ENCODE measurements at places on chromosomes 13 and 19.

GRCh38 chr13:33845572-33846302 lies 27.8 kb downstream of the RFC3 start:
- no peak for DNase-seq

- no peak for DNase-seq
These were observed 9.3 kb downstream of the POU2F2 start for GRCh38 chr19:42122691-42123607.

- peak; percentile 94 for DNase-seq
These were observed 36.8 kb downstream of the RAB20 start for GRCh38 chr13:110524541-110525257.

GRCh38 chr19:44753932-44754749 lies 5.6 kb downstream of the BCL3 start:
- peak; percentile 76 for DNase-seq

- no peak for DNase-seq
These were observed 299.7 kb downstream of the TEX29 start for GRCh38 chr13:111620166-111620565.

- no peak for DNase-seq
These were observed 626.9 kb downstream of the EFNB2 start for GRCh38 chr13:105908586-105908985.

DNA sequence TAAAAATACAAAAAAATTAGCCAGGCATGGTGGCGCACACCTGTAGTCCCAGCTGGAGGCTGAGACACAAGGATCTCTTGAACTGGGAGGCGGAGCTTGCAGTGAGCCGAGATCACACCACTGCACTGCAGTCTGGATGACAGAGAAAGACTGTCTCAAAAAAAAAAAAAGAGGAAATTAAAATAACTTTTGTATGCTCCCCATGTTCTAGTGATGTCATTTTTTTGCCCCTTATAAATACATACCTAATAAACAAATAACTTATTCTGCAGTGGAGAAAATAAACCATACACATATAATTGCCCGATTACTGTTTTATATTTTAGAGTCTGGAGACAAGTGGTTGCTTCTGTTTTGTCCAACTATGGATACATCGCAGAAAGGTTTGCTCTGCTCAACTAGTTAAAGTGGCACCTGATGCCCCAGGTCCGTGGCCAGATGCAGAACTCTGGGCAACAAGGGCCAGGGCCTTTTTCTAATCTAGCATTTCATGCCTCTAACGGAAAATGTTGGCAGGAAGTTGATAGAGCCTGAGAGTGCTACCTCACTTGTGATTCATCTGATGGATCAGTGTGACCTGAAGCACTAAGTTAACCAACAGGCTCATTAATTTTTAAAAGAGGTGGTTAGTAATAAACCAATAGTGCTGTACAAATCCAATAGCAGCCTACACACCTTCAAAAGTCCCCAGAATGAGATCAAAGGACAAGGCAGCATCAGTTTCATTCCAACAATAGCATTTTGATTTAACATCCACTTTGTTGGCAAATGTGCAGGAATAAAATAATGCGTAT lies 18.8 kb downstream of the UBE2L5 start:
- DNase-seq = no peak

GRCh38 chr19:41296433-41296871 lies 13.5 kb upstream of the CCDC97 start:
- no peak for DNase-seq

GRCh38 chr19:40803857-40804782 lies 5.1 kb downstream of the EGLN2 start:
- DNase-seq = no peak

GRCh38 chr13:51518827-51519226 lies 65.4 kb upstream of the WDFY2 start:
- no peak for DNase-seq

DNA sequence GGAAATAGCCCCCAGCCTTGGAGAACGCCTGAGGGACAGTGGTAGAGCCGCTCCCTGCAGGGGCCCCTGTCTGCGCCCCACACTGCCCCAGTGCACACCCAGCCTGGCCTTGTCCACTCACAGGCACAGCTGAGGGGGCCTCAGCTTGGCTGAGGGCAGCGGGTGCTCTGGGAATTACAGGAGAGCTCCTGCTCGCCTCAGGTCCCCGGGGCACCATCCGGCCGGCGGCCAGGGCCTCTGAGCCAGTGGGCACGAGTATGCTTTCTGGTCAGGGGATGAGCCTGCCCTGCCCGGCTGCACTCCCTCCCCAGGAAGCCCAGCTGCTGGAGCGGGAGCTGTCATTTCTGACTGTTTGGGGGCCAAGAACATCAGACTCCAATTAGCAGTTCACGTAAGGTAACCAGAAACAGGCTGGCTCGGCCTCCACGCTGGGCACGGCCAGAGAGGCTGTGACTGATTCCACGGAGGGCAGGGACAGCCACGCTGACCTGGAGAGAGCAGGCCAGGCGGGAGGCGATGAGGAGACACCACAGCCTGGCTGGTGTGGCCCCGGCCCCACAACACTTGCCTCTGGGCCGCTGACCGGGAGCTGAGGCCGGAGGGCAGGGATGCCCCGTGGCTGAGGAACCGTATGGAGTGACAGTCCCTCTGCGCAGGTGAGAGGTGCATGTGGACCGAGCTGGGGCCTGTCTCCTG lies 15.4 kb downstream of the CEBPG start:
- no peak for DNase-seq

- no peak for DNase-seq
These were observed 9.2 kb downstream of the PGPEP1 start for GRCh38 chr19:18349524-18350128.

- DNase-seq = no peak
These were observed at the start of gene DMPK for GRCh38 chr19:45782162-45782691. Gene DMPK, minus strand, starts transcription at chr19:45782490. Its CDS starts 138 bp downstream, at chr19:45782352.

DNA sequence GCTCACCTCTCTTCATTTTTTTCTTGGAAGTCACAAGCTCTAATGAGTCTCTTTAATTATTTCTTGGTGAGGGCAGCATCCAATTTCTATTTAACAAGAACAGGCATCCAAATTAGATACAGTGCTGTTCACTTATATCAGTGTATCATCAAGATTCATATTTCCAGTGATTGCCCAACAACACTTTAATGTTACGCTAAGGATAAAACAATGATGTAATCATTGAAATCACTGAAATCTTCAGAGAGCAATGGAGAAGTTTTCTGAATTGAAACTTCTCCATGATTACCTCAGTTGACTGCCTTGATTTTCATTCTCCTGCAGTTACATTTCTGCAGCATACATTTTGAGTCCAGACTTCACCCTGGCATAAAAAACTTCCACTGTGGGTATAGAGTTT lies 17.1 kb upstream of the LRCH1 start:
- no peak for DNase-seq

DNA sequence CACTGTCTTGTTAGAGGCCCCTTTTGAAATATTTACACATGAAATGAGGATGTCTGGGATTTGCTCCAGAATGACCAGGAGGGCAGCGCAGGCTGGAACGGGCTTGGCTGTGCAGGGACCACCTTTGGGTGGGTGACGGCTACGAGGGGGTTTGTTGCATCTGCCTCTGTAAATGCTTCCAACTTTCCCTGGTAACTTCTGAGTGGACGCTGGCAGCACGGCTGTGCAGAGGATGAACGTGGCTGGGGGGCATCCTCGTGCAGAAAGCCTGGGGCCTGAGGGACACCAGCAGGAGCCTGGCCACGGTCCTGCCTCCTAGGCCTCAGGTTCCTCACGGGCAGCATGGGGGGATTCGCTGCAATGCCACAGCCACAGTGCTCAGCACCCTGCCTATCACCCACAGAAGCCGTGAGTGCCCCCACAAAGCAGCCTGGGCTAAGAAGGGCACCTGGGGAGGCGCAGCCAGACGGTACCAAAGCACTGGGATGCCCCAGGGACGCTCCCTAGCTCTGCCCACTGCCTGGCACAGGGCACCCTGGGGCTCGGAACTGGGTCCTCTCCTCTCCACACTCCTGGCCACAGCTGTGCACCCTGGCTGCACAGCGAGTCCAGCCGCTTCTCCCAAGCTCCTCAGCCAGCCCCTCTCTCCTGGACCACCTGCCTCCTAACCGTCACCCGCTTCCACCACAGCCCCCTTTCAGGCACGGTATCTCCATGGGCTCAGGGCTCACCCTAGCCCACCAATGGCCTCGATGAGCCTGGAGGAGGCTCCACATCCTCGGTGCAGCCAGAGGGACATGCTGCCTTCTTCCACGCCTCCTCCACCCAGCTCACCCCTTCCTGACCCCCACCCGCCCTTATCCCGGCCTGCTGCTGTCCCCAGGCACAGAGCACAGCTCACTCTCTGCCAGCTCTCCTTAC lies 44.5 kb downstream of the MLLT1 start:
- DNase-seq = no peak

GRCh38 chr13:22536851-22537250 lies 643.9 kb upstream of the SGCG start:
- no peak for DNase-seq

DNA sequence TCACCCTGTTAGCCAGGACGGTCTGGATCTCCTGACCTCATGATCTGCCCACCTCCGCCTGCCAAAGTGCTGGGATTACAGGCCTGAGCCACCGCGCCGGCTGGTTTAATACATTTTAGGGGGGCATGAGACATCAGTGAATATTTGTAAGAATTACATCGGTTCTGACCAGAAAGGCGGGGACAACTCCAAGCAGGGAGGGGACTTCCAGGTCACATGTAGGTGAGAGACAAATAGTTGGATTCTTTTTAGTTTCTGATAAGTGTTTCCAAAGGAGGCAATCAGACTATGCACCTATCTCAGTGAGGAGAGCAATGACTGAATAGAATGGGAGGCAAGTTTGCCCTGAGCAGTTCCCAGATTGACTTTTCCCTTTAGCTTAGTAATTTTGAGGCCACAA lies 3.7 kb upstream of the ZNF552 start:
- DNase-seq = no peak

GRCh38 chr13:73198991-73199411 lies 140.2 kb downstream of the KLF5 start:
- no peak for DNase-seq

- DNase-seq = no peak
These were observed 263.7 kb downstream of the KCTD12 start for GRCh38 chr13:76622315-76623040.

GRCh38 chr13:87677043-87677495 lies 5.9 kb downstream of the SLITRK5 start:
- no peak for DNase-seq

DNA sequence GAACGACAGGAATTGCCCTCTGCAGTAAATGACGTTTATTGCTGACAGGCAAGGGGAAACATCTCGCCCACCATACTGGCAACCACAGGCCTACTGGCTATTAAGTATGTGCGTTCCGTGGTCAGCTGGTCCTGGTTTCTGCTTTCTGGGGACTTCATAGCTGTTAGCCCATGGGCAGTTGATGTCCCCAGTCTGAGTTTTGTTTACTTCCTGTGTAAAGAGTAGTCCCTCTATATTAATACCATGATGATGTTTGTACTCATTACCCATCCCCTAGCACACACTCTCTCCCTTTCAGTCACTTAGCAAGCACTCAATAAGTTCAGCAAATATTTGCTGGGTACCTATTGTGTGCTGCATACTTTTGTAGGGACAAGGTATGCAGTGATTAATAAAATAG lies 6.5 kb upstream of the MIA start:
- DNase-seq = no peak

DNA sequence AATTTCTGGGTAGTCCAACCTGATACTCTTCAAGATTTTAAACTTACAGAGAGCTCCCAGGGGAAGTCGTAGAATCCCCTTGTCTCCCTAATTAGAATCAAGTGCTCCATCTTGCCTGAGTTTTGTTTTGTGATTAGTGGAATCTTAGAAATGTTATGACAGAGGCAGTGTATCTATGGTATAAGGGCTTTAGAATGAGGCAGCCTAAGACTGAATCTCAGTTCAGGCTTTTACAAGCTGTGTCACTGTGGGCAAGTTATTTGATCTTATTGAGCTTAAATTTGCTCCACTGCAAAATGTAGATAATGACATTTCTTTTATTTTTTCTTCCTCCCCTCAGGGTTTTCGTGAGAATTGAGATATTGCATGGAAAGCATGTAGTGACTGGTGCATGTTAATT lies 215.5 kb downstream of the POSTN start:
- DNase-seq = no peak

GRCh38 chr13:76708138-76708688 lies 178.0 kb downstream of the KCTD12 start:
- no peak for DNase-seq

DNA sequence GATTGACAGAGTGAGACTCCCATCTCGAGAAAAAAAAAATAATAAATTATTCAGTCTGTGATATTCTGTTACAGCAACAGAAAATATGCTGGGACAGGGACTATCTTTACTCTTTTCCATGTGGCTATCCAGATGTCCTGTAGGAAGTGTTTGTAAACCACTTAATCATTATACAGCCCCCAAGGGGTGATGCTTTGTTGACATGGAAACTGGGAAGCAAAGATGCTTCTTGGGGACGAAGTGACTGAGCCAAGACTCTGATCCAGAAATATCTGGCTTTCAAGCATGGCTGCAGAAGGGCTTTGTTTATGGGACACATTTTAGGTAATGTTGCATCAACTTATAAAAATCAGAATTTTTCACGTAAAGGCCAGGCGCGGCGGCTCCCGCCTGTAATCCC lies 5.4 kb downstream of the ZNF8 start:
- DNase-seq = no peak

DNA sequence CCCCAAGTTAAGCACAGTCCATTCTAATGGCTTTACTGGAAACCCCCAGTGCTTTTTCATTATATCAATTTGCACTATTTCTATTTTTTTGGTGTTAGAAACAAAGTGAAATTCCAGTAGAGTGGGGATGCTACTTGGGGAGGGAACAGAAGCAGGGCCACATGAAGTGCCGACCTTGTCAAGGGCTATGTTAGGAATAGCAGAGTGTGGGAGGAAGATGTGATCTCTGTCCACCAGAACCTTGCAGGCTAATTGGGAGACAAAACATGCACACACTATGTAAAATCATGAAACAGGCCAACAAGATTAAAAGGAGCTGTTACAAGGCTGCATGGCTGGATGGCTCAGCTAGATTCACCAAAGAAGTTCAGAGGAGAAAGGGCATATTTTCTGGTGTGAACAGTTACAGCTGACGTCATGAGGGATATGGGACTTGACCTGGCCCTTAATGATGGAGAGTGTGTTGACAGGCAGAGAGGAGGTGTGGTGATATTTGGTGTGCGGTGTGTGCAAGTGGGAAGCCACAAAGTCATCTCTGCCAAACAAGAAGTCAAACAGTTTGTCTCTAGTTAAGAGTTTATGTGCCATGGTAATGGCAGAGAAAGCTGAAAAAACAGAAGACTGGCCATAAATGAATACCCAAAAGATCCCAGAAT lies 318.4 kb upstream of the MAB21L1 start:
- no peak for DNase-seq

- no peak for DNase-seq
These were observed 245.2 kb downstream of the RBM26 start for GRCh38 chr13:79160818-79161217.

- DNase-seq = no peak
These were observed 21.8 kb upstream of the OBI1 start for GRCh38 chr13:78680576-78681350.

GRCh38 chr13:23858546-23858945 lies 30.7 kb downstream of the MIPEP start:
- DNase-seq = no peak

Data from NCI-H510A (cell line).